GM18507 (cell line): ENCODE measurements at places on chromosomes 11 and 22.

GRCh38 chr11:118928101-118928869 is 2.6 kb upstream of the BCL9L start:
- peak; percentile 78 for DNase-seq

DNA sequence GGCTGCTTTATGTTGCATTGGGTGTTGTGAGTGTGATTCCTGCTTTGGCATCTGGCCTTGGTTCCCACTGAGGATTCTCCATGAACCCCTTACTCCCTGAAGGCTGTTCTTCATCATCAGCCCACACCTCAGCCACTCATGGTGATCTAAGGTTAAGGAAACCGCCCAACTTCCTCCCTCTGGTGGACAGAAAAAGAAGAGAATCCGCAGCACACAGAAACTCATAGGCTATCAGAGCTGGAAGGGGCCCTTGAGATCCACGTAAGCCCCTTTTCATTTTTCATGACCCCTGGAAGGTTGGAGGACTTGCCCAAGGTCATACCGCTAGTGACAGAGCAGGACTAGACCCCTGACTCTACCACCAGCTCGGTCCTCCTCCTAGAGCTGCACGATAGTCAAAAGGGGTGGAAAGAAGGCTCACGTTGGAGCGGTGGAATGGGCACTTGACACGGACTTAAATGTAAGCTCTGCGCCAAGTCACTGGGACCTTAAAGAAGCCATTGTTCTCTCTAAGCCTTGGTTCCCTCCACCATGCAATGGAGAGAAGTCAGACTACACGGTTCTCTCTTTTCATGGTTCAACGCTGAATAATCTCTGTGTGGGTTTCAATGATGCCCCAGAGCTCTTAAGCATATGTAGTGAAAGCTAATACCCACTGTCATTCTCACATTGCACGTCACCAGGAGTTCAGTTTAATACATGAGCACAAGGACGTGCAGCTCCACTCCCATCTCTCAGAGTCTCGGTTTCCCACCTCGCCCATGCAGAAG is 83.6 kb upstream of the CRTAM start:
- DNase-seq: no peak

GRCh38 chr11:126146454-126147192 is 64.8 kb downstream of the RPUSD4 start:
- DNase-seq: no peak

GRCh38 chr11:10499452-10499851 is 41.5 kb downstream of the RNF141 start:
- DNase-seq: no peak

- DNase-seq: no peak
Observed at GRCh38 chr11:119031912-119032280, 1.2 kb upstream of the SLC37A4 start.

GRCh38 chr11:77371646-77372045 is 70.2 kb upstream of the GDPD4 start:
- no peak for DNase-seq

DNA sequence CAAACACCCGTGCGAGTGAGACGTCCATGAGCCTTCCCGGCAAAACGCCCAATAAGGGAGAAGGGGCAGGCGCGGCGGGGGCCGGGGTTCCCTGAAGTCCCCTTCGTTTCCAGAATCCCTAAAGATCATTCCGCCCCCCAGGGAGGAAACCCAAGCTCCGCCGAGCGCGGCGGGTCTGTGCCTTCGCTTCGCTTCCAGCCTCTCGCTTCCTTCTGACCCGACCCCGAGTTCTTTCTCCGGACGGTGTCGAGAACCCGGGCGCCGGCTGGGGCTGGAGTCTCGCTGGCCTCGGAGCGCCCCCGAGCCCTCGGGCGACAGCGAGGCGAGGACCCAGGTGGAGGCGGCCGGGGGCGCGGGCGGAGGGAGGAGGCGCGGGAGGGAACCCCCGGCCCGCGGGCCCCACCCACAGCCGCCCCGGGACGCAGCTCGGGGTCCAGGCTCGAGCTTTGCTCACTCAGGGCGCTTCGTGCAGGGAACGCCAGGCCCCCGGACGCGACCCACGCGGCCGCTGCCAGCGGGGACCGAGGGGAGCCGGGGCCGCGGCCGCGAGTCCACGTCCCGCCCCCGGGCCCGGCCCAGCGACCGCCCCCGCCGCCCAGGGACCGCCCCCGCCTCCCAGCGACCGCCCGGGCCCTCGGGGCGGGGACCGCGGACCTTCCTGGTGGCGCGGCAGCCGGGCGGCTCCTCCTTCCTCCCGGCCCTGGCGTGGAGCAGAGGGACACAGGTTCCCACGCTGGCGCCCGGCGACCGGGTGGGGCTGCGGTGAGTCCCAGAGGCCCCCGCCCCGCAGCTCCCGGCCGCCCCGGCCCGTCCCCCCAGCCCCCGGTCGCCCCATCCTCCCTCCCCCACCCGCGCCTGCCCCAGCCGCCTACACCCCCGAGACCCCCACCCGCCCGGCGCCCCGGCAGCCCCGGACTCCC is at the start of gene PGGHG:
TSS of gene PGGHG (plus strand) at position 649 of the 920 bp plus-strand sequence. CDS start 691 bp downstream, outside the sequence.
- peak; percentile 77 for DNase-seq
